Chondrocyte (in vitro differentiated cells): ENCODE measurements at places on chromosomes 12 and 14. TPM values are rescaled to one million over a fixed set of nuclear protein-coding genes. Genes with fewer than 3 reads are reported as not detected.

DNA sequence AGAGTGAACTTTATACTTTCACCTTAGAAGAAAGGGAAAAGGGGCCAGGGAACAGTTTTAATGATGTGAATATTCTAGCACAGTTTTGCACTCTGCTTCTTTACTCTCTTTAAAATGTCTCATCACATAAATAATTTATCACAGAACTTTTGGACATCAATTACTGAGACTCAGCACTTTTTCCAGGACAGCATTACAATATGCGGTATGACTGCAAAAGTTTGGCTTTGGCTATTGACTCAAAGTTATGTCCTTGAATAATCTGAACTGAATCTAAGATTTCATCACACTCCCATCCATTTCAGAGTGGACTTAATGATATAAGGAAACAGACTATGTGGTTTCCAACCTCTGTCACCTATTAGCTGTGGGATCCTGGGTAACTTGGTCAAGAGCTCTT, 11.7 kb downstream of the CCER1 start:
- DNase-seq = no peak

DNA sequence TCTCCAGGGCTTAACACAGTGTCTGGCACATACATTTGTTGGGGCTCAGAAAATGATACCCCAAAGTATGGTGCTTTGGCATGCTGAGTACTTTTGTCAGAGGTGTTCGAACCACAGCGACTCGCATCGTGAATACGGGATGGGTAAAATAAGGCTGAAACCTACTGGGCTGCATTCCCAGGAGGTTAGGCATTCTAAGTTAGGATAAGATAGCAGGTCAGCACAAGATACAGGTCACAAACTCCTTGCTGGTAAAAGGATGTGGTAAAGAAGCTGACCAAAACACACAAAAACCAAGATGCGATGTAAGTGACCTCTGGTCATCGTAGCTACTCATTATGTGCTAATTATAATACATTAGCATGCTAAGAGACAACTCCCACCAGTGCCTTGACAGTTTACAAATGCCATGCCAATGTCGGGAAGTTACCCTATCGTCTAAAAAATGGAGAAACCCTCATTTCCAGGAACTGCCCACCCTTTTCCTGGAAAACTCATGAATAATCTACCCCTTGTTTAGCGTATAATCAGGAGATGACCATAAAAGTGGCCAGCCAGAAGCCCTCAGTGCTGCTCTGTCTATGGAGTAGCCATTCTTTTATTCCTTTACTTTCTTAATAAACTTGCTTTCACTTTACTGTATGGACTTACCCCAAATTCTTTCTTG, 3.3 kb upstream of the AEBP2 start:
- DNase-seq = no peak

- DNase-seq = no peak
Observed at GRCh38 chr14:77059276-77059915, 30.9 kb upstream of the IRF2BPL start.

DNA sequence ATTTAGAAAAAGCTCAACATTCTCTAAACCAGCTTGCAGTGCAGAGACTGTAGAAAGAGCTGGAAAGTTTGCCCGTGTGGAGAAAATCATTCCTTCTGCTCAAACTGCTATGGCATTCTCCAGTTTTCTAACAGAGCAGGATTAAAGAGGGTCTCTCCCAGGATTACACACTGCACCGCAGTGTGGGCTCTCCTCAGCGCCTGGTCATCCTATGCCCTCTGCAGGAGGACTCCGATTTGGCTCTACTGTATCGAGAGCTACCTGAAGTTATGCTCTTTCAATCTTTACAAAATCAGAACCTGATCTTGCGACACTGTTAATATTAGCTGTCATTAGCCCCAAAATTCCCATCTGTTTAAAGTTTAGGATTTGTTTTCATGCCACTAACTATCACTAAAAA, 33.0 kb downstream of the BHLHE41 start:
- no peak for DNase-seq

GRCh38 chr12:82942991-82943401, 256.3 kb downstream of the TMTC2 start:
- DNase-seq = no peak

- DNase-seq = no peak
Observed at GRCh38 chr14:95104911-95105310, 52.4 kb downstream of the DICER1 start.

DNA sequence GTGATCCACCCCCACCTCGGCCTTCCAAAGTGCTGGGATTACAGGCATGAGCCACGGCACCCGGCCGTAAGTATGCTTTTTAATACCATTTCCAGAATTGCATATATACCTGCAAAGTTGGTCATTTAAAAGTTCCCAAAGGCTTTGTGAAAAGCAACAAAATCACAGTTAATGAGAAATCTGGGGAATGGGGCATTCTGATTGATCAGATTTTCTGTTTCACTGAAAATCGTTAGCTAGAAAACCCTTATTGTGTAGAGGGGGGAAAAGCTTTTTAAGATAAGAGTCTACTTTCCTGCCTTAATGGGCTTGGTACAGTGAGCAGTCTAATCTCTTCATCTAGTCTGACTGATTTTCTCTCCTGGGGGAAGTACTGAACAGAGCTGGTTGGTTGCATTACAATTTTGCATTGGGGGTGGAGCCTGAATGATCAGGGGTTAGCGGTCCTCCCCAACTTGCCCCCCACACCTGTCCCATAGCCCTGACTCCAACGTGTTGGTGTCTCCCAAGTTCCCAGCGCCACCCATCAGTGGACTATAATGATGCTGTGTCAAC, 23.8 kb downstream of the IL31 start:
- no peak for DNase-seq

DNA sequence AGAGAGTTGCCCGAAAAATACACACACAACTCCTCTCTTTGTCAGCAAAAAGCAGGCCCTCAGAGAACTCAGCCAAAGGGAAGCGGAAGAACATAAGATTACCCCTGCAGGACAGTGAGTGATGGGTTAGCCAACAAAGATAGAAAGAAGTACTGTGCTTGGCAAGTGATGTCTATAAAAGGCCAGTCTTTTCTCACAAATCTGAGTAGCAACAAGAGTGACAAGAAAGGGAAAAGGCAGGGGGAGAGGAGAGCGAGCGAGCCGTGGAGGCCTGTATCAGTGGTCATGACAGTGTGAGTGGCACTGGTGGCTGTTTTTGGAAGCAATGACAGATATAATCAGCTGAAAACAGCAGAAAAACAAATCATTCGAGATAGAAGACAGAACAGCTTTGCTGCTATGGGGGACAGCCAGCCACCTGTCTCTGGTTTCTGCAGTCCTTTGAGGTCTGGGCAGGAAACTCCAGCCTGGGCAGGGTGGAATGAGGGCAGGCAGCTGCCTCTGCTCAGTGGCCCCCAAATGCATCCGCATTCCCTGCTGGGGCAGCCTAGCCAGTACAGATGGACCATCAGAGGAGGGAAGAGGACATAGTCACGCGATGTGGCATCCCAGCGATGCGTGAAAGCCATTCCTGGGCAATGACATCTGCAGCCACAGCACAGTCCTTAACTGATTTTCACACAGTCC, 74.7 kb downstream of the TRIM9 start:
- no peak for DNase-seq

GRCh38 chr14:38662781-38663180, 406.9 kb upstream of the CLEC14A start:
- no peak for DNase-seq

DNA sequence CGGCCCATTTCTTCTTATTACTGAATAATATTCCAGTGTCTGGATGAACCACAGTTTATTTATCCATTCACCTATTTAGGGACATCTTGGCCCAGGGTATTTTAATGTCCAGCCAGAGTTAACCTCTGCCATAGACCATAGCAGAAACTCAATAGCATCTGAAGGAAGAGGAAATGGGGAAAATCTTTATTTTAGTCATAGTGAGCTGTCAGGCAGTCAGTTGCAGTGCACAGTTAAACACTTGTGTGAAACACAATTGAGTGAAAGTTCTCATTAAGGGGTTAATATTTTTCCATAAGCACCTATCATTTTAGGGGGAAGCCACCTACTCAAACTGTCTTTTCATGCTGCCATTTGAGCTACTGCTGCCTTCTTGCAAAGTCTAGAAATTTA, 197.3 kb upstream of the PPFIA2 start:
- no peak for DNase-seq

DNA sequence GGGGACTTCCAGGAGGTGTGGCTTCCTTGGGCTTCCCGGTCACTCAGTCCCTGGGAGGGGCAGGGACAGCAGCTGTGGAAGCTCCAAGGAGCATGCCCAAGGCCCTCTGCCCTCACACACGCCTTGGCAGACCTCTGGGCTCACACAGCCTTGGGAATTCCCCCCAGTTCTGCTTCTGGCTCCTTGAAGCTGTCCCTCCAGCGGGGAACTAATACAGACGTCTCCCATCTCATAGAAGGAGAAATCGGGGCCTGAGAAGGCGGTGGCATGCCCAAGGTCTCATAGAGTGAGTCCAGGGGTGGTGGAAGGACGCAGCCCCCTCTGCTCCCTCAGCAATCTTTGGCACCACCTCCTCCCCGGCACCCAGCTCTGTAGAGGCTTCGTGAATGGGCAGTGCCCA, 15.7 kb upstream of the TMEM119 start:
- no peak for DNase-seq

- DNase-seq = no peak
Observed at GRCh38 chr14:58082491-58083098, 69.4 kb downstream of the ARMH4 start.

DNA sequence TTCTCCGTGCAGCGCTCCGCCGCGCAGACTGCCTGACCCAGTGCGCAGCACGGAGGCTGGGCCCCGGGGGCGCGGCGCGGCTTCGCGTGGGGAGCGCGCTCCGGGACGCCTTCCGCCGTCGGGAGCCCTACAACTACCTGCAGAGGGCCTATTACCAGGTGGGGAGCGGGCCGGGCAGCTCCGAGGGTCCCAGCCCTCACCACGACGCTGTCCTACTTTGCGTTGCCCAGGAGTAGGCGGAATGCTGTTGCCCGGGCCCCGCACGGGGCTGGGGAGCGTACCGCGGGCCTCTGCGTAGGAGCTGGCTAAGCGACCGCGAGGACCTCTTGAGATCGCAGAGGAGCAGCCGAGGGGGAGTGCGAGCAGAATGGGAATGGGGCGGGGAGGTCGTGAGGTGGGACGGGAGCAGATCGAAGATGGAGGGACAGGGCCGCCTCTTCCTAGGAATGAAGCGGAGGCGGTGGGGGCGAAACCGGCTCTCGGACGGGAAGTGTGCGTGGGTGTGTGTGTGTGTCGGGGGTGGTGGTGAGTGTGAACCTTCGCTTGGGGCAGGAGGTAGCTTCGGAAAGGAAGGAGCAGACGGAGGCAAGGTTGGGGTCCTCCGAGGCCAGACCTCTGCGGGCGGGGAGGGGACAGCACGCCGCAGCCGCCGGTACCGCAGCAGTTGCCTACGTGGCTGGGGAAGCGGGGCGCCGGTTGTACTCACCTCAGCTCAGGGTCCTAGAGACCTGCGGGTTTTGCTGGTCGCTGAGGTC, 751 bp downstream of the P3H3 start:
- DNase-seq = peak; percentile 93

The ANO2 gene
- 0.44 to 0.73 TPM (median 0.47 TPM) in 3 replicates for total RNA-seq

The KLRB1 gene
- total RNA-seq = not detected in 3 replicates

The BAZ1A gene
- total RNA-seq = 22.5 to 27.0 TPM (median 25.0 TPM) in 3 replicates

The ZFHX2 gene
- 5.9 to 11.8 TPM (median 9.8 TPM) in 3 replicates for total RNA-seq

The ADGRD1 gene
- total RNA-seq = 1.7 to 4.7 TPM (median 3.5 TPM) in 3 replicates

The ANKRD33 gene
- not detected in 3 replicates for total RNA-seq
